ENCODE measurements at places on chromosomes 2 and 18. TPM values are rescaled to one million over a fixed set of nuclear protein-coding genes. Genes with fewer than 3 reads are reported as not detected.

Gene IL37
- total RNA-seq: not detected

Gene BARD1
- 4.6 TPM for total RNA-seq

Gene CDH20
- not detected for total RNA-seq

Gene EMILIN2
- total RNA-seq: 12.3 TPM

Gene HRH4
- total RNA-seq: not detected

Gene IKZF2
- total RNA-seq: 0.11 TPM

Gene QPCT
- 17.5 TPM for total RNA-seq

Gene LINC00305
- total RNA-seq: not detected

Gene NT5C1B
- not detected for total RNA-seq

Gene CD8B2
- not detected for total RNA-seq

Gene RAB27B
- 20.1 TPM for total RNA-seq

Gene AGXT
- total RNA-seq: not detected

Gene MDH1B
- 1.6 TPM for total RNA-seq

Gene TMEM17
- total RNA-seq: 5.1 TPM

Gene ARHGEF4
- 7.5 TPM for total RNA-seq

Gene ANKRD62
- total RNA-seq: not detected

Gene HOXD12
- total RNA-seq: not detected
